ENCODE measurements at places on chromosomes 3 and 15.

DNA sequence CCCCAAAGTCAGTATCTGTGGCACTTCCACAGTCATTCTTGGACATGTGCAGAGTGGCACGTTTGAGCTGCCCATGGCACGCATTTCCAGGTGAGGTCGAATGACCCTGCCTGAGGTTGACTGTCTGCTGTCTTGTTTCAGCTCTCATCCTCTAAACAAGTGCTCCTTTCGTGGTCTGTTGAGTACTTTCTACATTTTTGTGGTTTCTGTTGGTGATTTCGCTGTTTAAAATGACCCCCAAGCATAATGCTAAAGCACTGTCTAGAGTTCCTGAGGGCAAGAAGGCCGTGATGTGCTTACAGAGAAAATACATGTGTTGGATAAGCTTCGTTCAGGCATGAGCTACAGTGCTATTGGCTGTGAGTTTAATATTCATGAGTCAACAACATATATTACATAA is 40.0 kb upstream of the SAMMSON start:
- no peak for DNase-seq

- DNase-seq = no peak
These were observed 80.1 kb upstream of the HERC1 start for GRCh38 chr15:63913786-63914315.

GRCh38 chr15:63308947-63309346 is 31.5 kb downstream of the APH1B start:
- no peak for DNase-seq

GRCh38 chr15:35123743-35124142 is 38.6 kb upstream of the NANOGP8 start:
- DNase-seq = no peak

DNA sequence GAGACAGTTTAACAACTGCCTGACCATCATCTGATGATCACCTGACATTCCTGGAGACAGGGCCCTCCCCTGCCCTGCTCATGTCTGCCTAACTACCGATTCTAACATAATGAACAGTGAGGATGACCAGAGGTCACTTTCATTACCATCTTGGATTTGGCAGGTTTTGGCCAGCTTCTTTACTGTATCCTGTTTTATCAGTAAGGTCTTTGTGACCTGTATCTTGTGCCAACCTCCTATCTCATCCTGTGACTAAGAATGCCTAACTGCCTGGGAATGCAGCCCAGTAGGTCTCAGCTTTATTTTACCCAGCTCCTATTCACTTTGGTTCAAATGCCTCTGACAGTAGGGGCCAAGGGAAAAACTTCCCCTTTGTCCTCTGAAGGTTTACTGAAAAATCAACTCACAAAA is 40.2 kb downstream of the METTL6 start:
- no peak for DNase-seq

GRCh38 chr3:4824926-4825325 is 154.3 kb upstream of the BHLHE40 start:
- DNase-seq = no peak

DNA sequence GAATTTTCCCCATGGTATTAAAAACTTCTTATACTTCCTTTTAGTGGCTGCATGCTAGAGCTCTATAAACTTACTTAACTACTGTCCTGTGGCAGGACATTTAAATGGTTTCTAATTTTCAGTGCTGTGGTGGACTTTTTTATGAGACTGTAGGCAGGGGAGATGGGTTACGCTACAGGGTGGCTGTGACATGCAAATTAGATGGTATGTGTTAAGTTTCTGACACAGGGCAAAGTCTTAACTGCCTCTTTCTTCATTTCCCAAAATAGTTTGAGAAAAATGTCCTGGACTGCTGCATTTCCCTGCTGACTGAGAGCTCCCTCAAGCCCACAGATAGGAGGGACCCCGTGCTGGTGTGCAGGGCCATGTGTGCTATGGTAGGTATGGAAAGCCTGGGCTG is 22.0 kb downstream of the TGM4 start:
- DNase-seq = no peak

DNA sequence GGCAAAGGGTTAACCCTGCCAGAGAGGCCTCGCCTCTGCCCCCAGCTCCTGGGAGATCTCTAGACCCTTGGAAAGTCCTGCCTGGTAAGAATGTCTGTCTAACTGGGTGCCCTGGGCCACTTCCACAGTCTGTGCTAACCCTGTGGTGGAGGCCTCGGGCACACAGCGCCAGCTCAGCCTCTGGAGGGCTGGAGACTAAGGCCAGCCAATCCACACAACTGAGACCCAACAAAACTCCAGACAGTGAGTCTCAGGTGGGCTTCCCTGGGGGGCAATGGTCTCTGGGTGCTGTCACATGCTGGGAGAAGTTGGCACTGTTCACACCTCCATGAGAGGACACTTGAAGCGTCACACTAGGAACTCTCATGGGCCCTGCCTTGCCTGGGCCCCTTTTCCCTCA is 19.5 kb downstream of the ZXDC start:
- DNase-seq = no peak

DNA sequence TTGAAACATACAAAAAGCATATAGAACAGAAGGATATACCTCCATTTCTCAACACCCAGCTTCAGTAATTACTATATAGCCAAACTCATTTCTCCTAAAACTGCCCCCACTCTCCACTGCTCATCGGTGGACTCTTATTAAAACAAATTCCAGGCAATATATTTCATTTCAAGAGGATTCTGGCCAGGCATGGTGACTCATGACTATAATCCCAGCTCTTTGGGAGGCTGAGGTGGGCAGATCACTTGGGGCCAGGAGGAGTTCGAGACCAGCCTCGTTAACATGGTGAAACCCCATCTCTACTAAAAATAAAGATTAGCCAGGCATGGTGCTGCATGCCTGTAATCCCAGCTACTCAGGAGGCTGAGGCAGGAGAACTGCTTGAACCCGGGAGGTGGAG is 40.9 kb downstream of the SNX4 start:
- DNase-seq = no peak

GRCh38 chr3:127209155-127209839 is 16.4 kb downstream of the PRR23E start:
- DNase-seq = no peak

- DNase-seq = no peak
These were observed 53.0 kb upstream of the STXBP5L start for GRCh38 chr3:120854908-120855526.

DNA sequence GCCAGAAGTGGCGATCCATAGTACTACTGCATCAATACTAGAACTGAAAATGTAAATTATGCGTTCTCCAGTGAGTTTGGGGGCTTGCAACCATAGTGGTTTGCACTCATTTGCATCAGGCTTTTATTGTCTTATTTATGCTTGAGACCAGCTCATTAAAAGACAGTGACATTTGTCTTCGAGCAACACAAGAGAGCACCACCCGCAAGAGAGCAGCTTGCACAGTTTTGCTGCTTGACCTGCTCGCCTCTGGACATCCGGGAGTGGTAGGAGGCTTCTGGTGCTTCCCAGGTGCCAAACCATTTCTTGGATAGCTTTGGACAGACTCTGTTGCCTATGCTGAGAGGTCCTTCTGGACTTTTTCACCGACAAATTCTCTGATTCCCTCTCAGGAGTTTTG is 294.6 kb downstream of the MEX3B start:
- DNase-seq = no peak

- no peak for DNase-seq
These were observed 160.0 kb downstream of the IL5RA start for GRCh38 chr3:2950159-2950558.

DNA sequence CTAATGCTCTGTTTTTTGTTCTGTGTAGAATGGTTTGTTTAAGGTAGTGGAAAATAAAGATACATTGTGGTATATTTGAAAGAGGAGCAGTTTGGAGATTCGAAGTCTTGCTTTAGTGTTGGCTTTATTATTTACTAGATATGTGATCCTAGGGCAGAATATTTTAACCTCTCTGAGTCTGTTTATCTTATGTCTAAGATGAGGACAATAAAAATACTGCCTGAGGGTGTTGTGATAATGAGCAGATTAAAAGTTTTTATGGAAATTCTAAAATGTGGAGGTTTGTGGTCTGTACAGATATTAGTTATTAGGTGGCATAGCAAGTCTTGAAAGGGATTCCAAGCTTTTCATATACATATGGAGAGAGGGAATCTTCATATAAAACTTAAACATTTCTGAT is 15.0 kb downstream of the TCF12 start:
- no peak for DNase-seq

DNA sequence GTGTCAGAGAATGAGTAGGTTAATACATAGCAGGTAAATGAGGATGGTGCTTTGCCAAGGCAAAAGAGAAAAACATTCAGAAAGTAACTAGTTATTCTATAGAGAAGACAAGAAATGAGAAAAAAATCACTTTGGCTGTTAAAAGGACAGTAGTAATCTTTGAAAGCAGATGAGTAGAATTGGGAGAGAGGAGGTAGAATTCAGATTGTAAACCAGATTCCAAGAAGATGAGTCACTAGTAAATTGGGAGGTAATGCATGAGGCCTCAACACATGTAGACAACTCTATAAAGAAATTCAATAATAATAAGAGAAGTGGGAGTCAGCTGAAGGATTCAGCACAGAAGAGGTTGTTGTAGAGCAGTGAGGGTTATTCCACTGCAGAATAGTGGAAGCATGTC is 81.4 kb downstream of the MBNL1 start:
- DNase-seq = no peak

DNA sequence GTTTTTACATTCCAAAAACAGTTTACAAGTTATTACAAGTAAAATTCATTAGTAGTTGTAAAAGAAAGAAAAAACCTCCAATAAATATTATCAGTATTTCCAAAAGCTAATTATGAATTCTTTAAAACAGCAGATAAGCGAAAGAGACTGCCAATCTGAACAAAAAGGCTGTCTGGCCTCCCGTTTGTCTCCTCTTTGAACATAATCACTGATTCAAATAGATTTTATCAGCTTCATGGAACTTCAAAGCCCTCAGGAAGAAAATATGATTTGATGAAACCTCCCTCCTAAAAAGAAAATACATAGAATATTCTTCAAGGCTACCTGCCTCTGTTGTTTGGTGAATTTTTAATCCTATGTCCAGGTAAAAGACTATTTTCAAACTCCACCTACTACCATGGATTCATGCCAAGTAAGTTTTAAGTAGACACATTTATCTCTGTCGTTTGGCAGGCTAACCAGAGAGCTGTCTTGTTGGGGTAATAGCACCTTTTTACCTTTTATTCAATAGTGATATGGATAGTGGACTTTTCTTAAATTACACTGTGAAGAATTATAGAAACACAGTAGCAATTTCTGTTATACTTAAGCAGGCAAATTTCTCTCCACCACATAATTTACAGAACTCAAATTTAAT is 35.0 kb downstream of the SATB1 start:
- no peak for DNase-seq

GRCh38 chr3:144141496-144141895 is 169.9 kb downstream of the DIPK2A start:
- no peak for DNase-seq

DNA sequence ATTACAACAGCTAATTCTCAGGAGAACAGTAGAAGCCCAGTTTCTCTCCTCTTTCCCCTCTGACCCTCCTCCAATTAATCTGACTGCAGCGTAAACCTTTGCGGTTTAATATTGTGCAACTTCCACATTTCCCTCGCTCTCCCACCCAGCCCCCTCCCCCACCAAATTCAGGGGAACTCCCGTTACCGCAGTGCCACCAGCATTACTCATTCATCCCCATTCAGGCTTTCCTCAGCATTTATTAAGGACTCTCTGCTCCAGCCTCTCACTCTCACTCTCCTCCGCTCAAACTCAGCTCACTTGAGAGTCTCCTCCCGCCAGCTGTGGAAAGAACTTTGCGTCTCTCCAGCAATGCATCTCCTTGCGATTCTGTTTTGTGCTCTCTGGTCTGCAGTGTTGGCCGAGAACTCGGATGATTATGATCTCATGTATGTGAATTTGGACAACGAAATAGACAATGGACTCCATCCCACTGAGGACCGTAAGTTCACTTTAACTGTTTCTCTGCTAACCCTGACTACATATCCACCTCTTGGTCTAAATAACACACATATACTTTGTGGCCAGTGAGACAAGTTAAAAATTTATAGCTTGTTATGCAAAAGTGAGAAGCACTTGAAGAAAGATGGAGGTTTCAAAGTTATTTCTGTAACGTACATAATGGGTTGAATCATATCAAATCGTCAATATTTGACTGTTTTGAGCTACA is at the start of gene PTX3:
TSS of gene PTX3 (plus strand) at position 268 of the 709 bp plus-strand sequence. CDS start at position 352, 84 bp downstream.
- no peak for DNase-seq

DNA sequence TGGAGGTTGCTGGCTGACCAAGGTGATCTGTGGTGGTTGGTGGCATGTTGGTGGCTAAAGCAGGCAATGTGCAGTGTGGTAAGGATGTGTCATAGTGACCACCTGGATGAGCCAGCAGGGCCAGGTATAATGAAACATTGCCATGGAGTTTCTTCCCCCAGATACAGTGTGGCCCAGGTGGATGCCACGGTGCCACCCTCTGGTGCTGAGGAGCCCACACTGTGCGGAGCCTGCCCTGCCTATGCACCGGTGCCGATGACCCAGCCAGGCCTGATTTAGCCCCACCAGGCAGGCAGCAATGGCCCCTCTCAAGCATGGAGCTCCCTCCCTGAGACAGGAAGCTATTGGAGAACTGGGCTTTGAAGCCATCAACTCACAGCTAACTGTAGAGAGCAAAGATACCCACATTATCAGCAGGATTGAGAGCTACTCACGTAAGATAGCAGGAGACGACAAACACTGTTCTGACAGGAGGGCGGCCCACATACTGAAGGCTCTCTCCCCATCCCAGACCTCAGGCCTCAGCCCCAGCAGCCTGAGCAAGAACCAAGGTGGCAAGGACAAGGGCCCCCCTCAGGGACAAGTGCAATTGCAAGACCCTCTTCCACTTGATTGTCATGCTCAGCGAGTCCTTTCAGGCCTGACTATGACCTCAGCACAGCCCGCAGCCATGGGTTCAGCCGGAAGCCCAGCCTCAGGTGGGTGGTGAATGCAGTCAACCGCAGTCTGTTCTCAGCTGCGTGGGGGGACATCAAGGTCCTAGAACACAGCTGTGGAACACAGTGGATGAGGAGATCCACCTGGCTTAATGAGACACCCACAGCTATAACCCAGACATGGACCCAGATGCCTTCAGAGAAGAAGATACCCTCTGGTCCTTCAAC is 82.8 kb upstream of the CDV3 start:
- peak; percentile 45 for DNase-seq

DNA sequence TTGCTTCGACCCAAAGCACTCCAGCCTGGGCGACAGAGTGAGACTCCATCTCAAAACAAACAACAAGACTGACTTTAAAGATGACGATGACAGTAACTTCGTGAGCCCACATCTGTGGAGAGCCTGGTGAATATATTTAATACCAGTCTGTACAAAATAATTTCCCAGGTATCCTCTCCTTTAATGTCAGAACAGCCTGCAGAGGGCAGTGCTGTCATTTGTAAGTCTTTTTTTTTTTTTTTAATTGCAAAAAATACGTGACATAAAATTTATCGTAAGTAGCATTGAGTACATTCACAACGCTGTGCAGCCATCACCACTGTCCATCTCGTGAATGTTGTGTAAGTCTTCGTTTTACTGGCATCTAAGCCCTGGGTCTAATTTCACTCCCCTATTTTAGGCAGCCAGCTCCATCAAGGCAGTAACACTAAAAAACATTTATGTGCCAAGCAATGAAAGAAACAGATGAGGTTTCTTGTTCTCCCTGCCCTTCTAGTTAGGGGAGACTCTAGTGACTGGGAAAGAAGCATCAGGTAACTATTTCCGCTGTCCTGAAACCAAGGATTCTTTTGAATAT is 1.4 kb downstream of the HTD2 start:
- no peak for DNase-seq

Measured in activated naive CD8-positive, alpha-beta T cell treated with anti-CD3 and anti-CD28 coated beads, Interleukin-2, amount 50 U/mL, for 16 hours (primary cell).